ENCODE measurements at places on chromosomes 3 and 15.

DNA sequence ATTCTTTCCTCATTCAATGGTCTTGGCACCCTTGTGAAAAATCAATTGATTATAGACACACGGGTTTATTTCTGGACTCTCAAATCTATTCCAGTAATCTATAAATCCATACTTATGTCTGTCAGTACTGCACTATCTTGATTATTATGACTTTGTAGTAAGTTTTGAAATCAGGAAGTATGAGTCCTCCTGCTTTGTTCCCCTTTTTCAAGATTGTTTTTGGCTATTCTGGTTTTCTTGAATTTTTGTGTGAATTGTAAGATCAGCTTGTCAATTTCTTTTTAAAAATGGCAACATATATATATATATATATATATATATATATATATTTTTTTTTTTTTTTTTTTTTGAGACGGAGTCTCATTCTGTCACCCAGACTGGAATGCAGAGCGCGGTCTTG is 32.3 kb upstream of the CFAP20DC start:
- DNase-seq: no peak

DNA sequence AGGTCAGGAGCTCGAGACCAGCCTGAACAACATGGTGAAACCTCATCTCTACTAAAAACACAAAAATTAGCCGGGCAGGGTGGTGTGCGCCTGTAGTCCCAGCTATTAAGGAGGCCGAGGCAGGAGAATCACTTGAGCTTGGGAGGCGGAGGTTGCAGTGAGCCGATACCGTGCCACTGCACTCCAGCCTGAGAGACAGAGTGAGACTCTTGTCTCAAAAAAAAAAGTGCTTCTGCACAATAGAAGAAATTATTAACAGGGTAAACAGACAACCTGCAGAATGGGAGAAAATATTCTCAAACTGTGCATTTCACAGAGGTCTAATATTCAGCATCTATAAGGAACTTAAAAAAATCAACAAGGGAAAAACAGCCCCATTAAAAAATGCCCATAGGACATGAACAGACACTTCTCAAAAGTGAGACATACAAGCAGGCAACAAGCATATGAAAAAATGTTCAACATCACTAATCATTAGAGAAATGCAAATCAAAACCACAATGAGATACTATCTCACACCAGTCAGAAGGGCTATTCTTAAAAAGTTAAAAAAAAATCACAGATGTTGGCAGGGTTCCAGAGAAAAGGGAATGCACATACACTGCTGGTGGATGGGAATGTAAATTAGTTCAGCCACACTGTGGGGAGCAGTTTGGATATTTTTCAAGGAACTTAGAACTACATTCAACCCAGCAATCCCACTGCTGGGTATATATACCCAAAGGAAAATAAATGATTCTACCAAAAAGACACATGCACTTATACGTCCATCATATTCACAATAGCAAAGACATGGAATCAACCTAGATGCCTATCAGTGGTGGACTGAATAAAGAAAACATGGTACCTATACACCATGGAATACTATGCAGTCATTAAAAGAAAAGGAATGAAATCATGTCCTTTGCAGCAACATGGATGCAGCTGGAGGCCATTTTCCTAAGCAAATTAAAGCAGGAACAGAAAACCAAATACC is 75.5 kb downstream of the MSL2 start:
- DNase-seq: no peak

GRCh38 chr3:61564395-61565059 is 3.2 kb downstream of the PTPRG start:
- DNase-seq: peak; percentile 42

DNA sequence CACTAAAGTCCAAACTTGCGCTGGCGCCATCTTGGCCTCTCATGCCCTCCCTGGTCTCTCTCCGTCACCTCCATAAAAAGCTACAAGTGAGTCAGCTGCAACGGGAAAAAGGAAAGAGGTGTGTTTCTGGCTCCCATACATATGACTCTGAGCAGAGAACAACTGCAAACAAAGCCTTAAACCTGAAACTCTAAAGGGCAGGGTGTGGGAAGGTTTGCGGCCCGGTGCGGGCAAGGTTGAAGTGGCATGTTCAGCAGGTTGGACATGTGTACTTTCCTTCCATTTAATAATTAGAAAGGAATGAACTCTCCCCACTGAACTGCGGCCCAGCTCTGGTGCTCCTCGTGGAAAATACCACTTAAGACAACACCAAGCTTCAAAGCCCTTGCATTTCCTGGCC is 59.0 kb upstream of the PPARG start:
- no peak for DNase-seq

DNA sequence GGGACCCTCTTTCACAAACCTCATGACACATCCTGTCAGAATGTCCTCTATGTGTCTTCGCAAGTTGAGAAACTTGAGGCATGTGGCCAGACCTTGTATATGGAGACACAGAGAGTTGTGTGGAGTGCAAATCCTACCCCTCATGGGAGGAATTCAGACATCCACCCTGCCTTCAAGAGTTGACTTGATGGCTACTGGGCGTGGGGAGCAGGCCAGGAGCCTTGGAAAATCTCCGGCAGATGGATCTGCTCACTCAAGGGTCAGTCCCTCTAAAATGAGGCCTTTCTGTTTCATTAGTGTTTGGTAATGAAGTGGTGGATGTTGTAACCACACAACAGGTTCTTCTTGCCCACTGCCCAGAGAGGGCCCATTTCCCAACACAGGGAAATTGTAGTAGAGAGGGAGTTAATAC is 79.0 kb downstream of the ASB7 start:
- DNase-seq: no peak

GRCh38 chr15:69648775-69649735 is 196.4 kb downstream of the RPLP1 start:
- DNase-seq: no peak

DNA sequence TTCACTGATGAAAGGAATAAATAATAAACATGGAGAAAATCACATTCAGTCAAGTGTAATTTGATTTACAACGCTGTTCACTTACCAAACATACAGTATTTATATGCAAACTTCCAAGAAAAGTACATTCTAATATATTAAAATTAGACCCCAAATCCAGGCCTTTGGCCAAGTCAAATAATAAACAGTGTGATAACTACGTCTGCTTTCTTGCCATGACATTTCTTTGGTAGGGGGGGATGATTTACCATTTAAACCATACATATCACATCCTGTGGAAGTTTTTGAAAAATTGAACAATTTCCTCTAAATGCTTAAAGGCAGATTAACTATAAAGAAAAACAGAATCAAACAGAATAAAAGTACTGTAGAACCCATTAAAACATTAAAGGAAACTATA is 368.2 kb upstream of the WNT5A start:
- no peak for DNase-seq

DNA sequence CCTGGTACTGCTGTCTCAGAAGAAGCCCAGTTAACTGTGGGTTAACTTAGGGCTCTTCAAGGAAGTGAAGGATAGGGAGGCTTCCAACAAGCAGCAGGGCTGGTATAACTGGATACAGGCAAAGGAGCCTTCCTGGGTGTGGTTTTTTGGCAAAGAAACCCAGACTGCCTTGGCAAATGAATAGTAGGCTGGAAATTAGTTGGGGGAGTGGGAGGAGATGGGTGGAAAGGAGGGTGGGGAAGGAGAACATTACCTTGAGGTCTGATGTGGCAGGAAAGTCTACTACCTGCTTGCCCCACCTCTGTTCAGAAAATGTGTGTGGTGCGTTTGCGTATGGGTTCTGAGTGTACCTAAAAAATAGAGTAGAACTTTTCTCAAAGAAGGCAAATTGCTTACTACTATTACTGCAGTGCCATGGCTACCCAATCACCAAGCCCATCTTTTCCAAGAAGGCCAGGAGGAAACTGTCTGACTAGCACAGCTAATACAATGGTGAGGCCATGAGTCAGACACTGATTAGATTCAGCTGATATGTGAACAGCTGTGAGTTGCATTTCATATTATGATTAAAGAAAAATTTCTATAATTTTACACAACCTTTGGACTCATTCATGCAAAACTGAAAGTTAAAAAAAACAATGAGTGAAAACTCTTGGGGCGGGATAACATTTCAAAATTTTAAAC is 55.2 kb downstream of the SPTSSB start:
- DNase-seq: no peak

DNA sequence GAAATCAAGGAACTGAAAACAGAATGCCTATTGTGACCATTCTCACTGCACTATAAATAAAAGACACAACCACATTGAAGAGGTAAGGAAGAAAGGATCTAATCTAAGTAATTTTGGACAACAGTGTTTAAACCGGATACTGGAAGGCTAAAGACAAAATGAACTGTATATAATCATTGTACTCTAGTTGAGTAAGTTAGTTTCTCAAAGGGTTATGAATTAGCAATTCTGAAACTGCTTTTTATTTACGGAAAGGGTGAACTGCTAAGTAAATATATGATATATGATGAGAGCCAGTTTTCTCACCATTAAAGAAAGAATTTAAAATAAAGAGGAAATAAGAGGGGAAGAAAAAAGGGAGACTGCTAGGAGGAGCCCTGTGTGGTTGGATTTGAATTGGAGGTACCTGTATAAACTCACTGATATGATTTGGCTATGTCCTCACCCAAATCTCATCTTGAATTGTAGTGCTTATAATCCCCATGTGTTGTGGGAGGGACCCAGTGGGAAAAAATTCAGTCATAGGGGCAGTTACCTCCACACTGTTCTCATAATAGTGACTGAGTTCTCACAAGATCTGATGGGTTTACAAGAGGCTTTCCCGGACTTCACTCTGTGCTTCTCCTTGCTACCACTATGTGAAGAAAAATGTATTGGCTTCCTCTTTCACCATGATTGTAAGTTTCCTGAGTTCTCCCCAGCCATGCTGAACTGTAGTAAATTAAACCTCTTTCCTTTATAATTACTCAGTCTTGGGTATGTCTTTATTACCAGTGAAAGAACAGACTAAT is 607.7 kb downstream of the PYDC2 start:
- no peak for DNase-seq

DNA sequence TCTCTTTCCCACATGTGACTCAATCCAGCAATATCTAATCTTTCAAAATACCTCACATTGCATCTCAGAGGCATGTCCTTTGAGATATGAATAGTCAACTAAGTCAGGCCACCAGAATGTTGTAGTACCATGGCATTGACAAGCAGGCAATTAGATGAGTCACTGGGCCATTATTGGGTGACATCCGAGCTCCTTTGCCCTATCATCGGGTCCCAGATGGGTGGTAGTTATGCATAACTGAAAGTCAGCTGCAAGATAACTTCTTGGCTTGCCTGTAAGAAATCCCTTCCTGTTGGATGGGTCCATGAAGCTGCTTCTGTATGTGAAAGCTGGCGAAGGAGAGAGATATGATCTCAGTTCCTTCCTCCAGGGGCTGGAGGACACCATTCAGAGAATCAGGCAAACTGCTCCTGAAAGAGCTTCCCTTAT is 32.8 kb downstream of the ARRDC4 start:
- no peak for DNase-seq

DNA sequence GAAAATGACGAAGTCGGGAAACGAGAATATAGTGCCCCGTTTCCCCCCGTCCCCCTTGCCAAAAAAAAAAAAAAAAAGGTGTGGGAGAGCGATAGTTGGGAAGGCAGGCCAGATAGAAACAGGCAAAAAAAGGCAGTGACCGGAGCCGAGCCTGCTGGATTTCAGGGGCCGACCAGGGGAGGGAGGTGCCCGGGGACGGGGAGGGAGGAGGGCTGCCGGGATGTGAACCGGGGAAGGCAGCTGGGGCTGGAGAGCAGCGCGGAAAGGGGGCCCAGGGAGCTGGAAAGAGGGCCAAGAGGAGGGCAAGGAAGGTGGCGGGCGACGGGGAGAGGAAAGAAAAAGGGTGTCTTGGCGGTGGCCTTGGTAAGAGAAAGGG is 837 bp downstream of the LRRN1 start:
- no peak for DNase-seq
